ENCODE measurements at places on chromosomes 5 and 9.

DNA sequence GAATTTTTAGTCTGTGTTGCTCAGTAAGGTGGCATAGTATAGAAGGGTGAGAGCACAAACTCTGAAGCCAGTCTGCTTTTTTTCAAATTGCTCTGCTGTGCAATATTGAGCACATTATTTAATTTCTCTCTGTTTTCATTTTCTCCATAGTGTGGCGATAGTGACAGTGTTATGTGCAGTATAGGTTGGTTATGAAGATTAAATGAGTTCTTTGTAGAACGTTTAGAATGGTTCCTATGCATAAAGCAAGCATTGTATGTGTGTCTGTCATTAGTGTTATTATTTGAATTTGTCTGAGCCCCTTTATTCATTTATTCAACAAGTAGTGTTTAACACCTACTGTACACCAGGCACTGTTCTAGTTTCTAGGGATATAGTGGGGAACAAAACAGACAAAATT is 9.2 kb downstream of the PRR16 start:
- DNase-seq = no peak

DNA sequence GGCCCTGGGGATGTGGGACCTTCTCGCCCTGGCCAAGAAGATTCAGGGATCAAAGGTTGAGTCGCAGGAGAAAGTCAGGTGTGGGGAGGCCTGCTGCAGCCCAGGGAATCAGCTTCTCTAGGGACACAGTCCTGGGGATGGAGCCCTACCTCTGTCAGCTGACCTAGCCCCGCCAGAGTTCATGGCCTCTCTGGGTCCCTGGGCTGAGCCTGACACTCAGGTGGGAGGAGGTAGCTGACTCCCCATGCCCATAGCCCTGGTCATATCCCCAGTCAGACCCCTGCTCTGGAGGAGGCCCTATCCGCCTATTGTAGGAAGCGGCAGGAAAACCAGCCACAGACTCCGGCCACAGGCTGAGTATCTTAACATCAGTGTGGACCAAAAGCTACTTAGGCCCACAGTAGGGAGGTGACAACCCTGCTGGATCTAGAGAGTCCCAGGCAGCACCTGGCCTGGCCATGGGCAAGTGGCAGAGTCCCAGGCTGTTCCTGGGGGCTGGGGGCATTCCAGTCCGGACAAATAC is 15.0 kb upstream of the MRNIP start:
- no peak for DNase-seq

GRCh38 chr9:13088720-13089427 is 190.6 kb downstream of the MPDZ start:
- no peak for DNase-seq

DNA sequence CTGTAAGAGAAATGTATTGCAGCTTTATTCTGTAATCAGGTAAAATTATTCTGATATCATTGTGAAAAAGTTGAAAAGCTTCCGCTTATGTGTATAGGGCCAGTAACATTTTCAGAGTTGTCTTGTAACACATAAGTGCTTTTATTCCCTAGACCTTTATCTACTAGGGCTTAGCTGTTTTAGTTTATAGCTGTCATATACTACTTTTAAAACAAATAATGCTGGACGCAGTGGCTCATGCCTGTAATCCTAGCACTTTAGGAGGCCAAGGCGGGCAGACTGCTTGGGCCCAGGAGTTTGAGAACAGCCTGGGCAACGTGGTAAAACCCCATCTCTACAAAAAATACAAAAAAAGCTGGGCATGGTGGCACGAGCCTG is 33.1 kb downstream of the SLC25A51 start:
- no peak for DNase-seq

DNA sequence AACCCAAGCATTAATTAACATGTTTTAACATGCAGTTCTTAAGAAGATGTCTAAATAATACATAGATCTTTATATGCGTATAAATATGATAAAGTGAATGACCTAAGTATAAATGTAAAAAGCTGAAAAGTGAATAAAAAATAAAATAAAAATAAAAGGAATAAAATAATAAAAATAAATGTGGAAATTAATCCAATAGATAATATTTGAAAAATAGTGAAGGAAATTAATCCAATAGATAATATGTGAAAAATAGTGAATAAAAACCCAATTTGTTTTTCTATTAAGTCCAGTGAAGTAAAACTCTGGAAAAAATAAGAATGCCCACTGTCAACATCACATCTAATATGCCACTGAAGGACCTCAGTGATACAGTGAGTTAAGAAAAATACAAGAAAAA is 180.6 kb upstream of the SLC27A6 start:
- DNase-seq = no peak

DNA sequence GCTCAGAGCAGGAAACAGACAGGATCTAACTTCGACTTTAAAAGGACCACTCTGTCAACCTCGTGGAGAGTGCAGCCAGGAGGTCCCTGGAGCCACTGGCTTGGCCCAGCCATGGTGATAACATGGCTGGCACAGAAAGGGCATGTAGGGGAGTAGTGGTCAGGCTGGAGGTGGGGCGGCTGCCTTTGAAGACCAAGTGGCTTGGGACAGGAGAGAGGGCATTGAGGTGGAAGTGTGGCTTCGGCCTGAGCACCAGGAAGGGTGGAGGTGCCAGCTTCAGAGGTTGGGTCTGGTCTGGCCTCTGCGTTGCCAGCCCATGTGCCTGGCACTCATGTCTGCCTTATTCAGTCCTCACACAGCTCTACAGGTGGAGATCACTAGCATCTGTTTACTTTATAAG is 270.0 kb downstream of the NSG2 start:
- DNase-seq = no peak

GRCh38 chr9:131817073-131817472 is 77.2 kb upstream of the RAPGEF1 start:
- no peak for DNase-seq

- DNase-seq = no peak
Measured at GRCh38 chr5:140182075-140182711, 7.2 kb downstream of the CYSTM1 start.

DNA sequence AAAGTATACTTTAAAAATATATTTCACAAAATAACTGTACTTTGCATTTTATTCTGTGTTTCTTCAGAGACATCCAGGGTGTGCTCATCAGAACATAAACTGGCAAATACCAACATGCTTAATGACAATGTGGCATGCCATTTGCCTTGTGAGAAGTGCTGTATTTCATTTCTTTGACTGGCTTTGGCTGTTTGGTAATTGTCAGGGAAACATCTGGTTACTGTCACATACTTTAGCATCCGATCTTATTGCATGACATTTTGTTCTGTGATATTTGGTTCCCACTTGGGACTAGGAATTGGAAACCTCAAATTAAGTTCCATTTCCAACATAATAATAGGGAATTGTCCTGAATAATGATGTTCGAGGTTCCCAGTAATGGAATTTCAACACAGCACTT is 96.5 kb downstream of the FGF10 start:
- no peak for DNase-seq

DNA sequence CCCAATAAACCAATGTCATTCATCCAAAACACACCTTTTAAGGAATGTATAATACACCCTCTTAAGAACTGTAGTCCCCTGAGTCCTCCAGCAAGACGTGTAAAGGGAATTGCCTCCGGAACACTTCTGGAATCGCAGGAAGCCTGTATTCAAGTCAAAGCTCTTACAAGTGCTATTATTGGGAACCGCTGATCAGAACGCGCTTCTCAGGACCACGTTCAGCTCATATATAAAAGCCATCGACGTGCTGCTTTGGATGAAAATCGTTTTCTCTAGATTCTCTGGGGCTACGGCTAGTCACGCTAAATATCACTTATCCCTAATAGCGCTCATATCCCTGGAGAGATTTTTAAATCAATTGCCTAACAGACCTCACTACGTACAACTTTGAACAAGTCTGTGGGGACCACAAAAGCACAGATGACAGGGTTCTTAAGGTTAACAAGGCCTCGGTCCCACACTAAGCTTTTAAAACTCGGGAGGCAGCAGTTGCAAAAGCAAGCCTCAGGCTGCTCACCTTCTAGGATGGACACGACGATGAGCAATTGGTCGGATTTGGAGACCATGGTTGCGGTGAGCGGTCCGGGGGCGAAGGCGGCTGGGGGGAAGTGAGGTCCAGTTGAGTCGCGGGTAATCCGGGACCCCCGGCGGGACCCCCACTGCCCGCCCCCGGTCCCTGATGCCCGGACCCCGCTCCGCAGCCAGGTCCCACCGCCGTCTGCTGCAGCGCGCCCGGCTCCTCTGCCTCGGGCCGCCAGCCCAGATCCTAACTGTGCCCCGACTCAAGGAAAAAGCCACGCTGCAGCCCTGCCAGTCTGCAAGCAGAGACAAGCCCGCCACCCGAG is 548 bp downstream of the CEP120 start:
- DNase-seq = no peak

DNA sequence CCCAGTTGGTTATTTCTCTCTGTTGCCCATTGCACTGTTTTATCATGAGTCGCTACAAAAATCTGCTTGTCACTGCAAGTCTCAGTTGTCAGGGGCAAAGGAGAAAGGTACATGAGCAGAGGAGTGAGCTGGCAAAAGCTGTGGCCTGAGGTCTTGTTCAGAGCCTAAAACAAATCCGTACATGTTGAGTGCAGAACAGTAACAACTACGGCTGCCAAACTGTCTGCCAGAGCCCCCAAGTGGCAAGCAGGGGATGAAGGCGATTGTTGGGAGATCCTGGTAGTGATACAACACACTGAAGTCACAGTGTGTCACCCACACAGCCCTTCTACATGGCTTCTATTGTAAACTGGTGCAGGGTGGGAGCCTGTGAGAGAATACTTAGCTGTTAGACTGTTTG is 50.9 kb downstream of the BRINP1 start:
- no peak for DNase-seq

GRCh38 chr9:86459191-86459590 is 105.0 kb upstream of the TUT7 start:
- no peak for DNase-seq

- no peak for DNase-seq
Measured at GRCh38 chr5:122007546-122007945, 45.8 kb downstream of the SRFBP1 start.

DNA sequence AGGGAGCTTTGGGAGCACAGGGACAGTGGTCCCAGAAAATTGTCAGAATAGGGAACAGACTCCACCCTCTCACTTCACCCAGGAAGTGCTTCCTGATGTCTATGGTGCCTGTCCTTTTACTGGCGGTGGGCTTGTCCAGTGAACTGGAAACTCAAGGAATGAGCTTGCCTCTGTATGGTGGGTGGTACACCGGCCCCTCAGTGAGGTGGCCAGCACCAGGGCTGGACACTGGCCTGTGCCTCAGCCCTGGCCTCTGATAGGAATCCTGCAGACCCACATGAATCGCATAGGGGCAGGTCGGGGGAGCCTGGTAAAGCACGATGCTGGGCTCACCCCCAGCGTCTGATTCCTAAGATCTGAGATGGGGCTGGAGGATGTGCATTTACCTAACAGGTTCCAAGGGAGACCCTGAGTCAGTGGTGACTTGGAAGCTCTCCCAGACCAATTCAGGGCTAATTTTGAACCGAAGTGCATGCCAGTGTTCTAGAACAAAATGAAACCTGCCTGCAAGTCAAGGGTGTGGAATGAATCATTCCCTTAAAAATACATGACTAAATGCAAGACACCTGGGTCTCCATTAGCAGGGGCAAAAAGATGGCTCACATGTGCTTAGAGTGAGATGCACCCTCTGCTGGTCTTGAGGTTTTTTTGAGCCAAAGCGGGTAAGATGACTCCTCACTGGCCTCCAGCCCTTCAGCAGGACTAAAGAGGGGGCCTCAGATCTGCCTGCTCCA is 178.3 kb downstream of the HSPA4 start:
- no peak for DNase-seq

DNA sequence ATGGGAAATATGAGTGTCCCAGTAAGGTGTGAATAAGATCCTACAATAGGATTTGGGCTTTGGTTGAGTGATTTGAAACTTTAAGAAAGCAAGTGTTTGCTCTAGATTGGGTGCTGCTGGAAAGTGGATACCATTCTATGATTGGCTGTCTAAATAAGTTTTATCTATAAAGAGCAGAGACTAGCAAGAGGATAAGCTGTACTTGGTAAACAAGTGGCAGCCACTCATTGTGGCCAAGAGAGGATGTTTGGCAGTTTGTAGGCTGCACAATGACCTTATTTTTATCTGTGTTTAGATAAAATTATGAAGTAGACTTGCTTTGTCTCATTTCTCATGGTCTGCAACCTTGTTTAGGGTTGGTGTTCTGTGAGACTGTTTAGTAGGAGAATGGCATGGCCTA is 341.6 kb upstream of the PIK3R1 start:
- DNase-seq = no peak
